NB4 (cell line): ENCODE measurements at places on chromosomes 4 and X.

DNA sequence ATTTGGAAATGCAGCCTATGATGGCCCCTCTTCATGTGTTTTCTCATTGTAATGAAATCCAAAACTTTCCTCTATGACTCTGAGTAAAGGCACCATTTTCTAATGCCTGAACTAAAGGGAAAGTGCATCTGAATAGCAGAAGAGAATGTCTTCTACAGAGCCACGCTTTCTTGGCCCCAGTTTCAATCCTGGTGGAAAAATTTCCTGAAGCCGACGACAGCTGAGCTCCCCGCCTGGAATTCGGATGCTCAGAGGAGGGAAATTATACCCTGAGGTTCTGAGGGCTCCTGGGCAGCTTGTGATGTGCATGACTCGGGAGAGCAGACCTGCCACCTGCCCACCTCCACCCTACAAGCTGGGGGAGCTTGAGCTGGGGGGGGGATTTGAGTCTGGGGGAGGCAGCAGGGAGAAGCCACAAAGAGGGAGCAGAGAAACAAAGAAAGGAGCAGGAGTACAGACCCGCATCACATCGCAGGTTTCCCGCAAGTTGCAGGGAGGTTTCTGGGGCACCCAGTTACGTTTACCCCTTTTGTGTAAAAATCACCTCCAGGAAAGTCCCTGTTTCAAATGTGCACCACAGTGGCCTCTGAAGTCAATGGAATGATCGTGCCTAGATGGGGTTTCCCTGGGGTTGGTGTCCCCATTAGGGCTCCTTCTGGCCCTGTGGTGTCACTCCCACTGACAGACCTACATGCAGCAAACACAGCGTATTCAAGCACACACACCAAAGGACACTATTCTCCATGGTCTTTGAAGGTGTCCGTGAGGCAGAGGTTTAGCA, 145.6 kb upstream of the RBPJ start:
- DNase-seq: no peak

GRCh38 chrX:34487364-34487763, 169.7 kb downstream of the TMEM47 start:
- DNase-seq: no peak

GRCh38 chr4:156132196-156132595, 178.5 kb upstream of the CTSO start:
- DNase-seq: no peak

GRCh38 chrX:129650821-129651510, 3.8 kb downstream of the APLN start:
- DNase-seq: no peak

DNA sequence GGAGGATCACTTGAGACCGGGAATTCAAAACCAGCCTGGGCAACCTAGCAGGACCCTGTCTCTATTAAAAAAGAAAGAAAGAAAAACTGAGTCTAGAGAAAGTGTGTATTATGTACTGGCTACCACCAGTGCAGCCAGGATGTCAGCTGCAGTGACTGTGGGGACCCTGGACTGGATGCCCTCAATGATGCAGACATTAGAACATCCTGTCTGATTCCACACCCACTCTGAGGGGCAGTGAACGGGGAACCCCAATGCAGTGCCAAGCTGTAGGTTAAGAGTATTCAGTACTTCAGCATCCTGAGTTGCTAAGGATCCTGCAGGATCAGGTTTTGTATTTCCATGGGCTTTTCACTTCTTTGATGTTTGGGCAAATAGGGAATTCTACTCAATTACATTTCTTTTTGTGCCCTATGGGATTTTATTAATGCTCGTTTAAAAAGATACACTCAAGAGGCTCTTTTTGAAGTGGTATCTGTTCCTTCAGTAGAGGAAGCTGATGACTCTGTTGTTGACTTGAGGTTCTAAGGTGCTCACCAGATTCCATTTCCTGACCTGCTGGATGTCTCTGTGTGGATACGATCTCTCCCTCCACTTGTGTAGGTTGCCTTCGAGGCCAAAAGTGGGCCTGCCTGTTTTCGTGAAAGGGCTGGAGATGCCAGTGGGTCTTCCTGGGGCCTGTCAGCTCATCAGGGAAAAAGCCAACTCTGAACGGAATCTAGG, 85.9 kb upstream of the CLCN4 start:
- no peak for DNase-seq

DNA sequence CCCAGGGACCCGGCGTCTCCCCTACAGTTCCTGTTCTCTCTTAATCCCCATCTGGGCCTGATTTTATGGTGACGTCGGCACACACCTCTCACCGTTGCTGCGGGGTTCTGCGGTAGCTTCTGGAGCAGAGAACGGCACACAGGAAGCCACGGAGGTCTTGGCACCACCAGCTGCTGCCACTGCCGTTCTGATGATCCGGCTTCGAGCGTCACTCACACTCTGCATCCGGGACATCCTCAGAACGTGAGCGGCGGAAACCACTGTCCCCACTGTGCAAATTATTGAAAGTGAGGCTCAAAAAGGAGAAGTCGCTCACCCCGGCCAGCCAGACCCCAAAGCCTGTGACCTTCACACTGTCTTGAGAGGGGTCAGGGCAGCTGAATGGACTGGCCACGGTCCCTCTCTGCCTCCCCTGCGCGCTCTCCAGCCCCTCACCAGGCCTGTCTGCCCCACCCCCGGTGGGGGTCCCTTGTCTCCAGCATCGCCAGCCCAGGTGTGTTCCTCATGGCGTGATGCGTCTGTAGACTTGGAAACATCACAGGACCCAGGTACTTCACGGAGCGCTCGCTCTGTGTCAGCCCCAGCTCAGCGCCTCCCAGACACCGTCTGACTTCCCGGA, 201.1 kb downstream of the AFAP1 start:
- peak; percentile 49 for DNase-seq

DNA sequence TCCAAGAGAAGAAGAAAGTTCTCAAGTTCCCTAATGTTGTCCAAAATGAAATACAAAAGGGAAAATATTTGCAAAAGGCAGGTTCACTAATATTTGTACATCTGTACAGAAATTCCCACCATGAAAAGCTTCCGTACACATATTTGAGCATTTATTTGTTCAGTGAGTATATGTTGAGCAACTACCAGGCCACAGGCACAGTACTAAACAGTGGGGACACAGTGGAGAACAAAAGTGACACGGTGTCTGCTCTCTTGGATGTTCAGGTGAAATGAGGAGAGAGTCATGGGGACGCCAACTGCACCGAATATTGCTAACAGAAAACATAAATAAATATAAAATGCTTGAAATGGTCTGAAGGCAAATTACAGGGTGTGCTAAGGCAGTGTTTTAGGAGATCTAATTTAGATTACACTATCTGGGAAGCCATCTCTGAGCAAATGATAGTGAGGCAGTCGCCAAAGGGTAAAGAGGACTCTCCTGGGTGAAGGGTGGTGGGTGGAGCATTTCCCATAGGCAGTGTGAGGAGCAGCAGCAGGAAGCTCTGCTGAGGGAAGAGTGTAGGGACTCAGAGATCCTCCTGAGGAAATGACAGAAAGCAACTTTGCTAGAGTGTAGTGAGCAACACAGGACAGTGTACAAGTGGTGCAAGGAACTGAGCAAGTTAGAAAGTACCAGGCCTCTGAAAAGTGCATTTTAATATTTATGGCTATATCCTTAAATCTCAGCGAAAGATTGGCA, 375.2 kb downstream of the GALNTL6 start:
- no peak for DNase-seq

DNA sequence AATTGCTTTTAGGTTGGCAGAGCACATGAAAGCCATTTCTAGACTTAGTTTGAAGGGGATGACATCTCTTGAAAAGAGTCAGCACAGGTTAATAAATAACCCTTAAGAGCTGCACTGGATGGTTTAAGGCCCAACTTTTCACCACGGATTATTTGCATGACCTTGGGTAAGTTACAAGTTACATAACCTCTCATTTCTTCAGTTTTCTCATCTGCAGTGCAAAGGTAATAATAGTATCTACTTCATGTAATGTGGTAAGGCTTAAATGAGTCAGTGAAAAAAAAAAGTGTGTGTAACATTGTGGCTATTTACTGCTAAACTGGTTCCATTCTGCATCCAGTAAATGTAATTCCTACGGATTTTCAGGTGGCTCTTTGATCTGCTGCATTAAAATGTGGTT, 715.8 kb downstream of the CCSER1 start:
- DNase-seq: no peak

DNA sequence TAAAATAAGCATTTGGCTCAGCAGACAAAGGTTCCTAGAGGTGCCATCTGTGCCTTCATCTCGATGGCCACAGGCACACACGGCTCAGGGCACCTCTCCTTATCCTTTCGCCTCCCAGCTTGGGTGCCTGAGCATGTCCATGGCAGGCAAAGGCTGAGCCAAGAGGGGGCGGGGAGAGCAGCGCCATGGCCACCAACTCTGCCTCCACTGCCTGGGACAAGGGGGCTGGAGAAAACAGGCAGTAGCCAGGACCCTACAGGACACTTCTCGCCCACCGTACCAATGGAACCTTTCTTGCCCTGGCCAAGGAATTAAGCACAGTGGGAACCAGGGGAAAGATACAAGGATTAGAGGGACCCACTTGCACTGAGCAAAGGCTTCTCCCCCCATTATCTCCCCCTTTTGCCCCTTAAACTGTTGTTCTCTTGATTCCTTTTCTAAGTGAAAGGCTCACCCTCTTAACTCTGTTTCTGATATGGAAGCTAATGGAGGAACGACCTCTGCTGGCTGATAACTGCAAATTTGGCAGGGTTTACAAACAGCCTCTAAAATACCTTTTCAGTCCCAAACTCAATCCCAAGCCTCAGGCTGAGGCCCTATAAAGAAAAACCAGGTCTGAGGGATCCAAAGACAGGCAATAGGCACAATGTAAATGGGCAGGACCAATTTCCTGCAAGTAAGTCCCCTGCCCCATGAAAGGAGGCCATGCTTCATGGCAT, 335.2 kb downstream of the ADAM29 start:
- peak; percentile 15 for DNase-seq

GRCh38 chrX:129653971-129654651, 645 bp downstream of the APLN start:
- peak; percentile 42 for DNase-seq

- DNase-seq: no peak
These were observed 365.5 kb downstream of the GBA3 start for GRCh38 chr4:23058165-23058776.

DNA sequence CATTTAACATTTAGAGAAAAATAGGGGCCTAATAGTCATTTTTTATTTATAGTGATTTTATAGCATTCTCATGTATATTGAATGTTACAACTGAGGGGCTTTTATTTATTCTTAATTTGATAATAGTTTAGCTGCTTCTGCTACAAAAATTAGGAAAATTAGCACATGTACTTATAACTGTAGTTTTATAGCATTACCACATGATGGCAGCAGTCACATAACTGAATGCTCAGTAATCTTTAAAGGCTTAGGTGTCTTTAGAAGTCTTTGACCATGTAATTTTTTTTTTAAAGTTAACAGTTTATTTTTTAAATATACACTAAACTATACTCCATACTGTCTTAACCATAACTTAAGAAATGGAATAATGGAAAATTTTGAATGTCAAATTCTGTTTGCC, 136.6 kb downstream of the STAG2 start:
- peak; percentile 50 for DNase-seq
